ENCODE measurements at places on chromosomes 16 and 17. TPM values are rescaled to one million over a fixed set of nuclear protein-coding genes. Genes with fewer than 3 reads are reported as not detected.

The HSD17B2 gene
- not detected for total RNA-seq

The ITGAL gene
- total RNA-seq, result 559 TPM

The SSH2 gene
- total RNA-seq, result 80.5 TPM

The KRT17 gene
- total RNA-seq, result not detected

The ZC3H18 gene
- 74.8 TPM for total RNA-seq

The RAB40B gene
- total RNA-seq, result 2.0 TPM

The C16orf74 gene
- 3.7 TPM for total RNA-seq
